ENCODE measurements at places on chromosomes 11 and 22.

- DNase-seq: no peak
Measured at GRCh38 chr11:84501750-84502149, 1125.4 kb downstream of the DLG2 start.

GRCh38 chr11:97461934-97462333 is 1072.1 kb downstream of the JRKL start:
- DNase-seq: no peak

DNA sequence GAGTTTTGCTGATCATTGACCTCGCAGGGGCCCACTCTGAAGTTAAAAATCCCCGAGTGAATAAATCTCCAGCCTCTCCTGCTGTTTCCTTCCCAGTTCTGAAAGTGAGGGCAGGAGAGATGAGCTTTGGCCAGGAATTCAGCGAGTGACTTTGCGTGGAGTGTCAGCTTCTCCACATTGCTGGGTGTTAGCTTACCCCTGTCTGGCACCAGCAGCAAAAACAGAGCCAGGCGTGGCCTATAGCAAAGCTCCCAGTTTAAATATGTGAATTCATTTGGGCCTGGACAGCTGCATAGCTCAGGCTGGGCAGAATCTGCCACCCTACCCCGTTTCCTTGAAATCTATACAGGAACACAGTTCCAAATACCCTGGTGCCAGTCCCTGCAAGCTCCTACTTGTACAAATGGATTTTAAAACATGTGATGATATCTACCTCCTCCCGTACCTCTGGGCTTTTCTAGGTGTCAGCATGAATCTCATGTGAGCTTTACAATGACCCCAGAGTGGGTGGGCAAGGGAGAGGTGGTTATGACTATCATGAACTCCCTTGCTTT is 25.6 kb downstream of the TIMP3 start:
- no peak for DNase-seq

- DNase-seq: peak; percentile 24
Measured at GRCh38 chr11:64060861-64061444, 25.2 kb downstream of the FLRT1 start.

- DNase-seq: no peak
Measured at GRCh38 chr11:114318361-114318760, 22.2 kb downstream of the NNMT start.

DNA sequence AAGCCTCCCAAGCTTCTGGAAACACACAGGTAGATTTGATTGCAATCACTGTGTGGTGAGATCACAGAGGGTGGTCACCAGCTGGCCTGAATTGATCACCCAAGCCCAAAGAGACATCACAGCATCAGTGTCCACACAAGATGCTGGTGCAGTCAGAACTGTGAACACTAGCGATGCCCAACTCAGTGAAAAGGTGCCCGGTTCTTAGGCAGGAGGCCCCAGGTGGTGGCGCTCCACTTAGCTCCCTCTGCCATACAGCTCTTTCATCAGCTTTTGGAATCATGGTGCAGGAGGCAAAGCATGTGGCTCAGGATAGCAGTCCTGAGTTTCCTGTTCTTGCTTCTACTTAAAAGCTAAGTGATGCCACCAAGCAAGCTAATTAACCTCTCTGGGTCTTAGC is 11.1 kb downstream of the DGCR2 start:
- DNase-seq: no peak

DNA sequence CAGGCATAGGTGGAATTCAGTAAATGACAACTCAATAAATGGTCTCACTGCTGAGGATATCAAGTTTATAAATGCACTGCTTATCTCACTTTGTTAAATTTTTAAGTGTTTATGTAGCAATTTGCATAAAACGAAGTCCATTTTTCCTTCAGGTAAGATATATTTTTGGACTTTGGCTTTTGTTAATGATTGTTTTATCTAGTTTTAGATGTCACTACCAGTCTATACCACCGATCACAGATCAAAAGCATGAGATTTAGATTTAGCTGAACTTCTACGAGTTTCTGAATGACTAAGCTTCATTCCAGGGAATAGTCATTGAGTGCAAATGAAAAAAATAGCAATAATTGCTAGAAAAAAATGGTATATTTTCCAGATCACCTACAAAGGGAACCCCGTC is 12.8 kb upstream of the SLC5A12 start:
- DNase-seq: no peak

DNA sequence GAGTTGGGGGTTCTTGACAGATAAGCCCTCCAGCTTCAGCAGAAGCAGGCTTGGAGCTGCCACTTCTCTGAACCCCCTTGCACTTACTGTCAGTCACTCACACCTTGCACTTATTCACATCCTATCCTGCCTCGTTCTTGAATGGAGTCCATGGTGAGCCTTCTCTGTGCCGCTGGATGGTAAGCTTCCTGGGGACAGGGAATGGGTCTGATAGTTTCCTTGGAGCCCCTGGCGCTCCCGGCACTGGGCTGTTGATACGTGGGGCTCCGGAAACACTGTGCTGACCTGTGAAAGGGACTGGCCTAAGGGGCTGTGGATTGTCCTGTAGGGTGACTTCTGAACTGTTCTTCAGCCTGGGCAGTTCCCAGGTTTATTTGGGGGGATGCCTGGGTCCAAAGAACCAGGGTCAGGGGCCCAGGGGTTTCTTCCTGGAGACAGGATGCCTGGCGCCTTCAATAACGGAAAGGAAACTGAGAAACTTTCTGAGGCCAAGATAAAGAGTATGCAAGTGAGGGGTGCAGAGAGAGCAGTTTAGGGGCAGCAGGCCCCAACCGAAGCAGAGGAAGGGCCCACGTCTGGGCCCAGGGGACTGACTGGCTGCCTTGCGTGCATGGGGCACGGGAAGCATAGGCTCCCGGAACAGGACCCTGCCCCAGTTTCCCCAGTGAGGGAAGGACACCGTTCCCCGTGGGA is 709 bp upstream of the ST3GAL4 start:
- no peak for DNase-seq

- DNase-seq: no peak
Measured at GRCh38 chr22:26615830-26616435, 1.9 kb downstream of the CRYBB1 start.

DNA sequence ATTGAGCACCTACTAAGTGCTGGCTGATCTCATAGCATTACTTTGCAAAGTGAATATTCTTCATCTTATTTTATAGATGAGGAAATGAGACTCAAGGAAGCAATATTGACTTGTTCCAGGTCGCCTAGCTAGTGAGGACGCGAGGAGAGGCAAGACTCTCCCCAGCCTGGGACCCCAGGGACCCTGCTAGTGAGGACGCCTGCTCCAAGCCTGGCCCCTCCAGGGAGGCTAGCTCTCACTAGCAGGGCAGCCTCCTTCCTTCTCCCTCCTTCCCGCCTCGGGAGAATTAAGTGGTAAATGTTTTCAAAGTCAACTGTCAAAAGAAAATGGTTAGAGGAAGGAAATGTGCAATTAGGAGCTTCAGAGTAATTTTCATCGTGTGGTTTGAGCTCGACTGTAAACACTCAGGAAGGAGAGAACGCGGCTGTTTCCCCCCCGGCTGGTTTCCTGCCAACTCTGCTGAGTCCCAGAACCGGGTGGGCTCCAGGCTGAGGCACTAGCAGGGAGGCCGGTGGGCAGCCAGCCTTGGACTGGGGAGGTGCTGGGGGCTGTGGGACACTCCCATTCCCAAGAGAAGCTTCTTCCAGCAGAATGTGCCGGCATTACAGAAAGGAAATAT is 17.9 kb downstream of the MYEOV start:
- DNase-seq: no peak

- DNase-seq: no peak
Measured at GRCh38 chr22:22430111-22430820, 78.3 kb downstream of the ZNF280B start.

GRCh38 chr11:93082900-93083299 is 113.4 kb downstream of the MTNR1B start:
- no peak for DNase-seq

DNA sequence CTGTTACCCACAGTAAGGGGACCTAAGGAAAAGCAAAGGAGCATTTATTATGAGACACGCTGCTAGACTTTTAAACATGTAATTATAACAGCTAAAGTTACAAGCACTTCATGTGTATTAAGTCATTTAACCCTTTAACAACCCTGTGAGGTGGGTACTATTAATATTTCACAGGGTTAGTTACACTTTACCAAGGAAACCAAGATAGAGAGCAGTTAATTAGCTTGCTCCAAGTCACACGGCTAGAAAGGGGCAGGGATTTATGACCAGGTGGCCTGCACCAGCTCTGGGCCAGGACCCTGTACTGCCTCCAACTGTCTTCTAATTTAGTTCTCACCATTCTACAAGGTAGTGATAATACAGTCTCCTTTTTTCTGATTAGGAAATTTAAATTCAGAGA is 74.9 kb downstream of the RPL27A start:
- DNase-seq: no peak

DNA sequence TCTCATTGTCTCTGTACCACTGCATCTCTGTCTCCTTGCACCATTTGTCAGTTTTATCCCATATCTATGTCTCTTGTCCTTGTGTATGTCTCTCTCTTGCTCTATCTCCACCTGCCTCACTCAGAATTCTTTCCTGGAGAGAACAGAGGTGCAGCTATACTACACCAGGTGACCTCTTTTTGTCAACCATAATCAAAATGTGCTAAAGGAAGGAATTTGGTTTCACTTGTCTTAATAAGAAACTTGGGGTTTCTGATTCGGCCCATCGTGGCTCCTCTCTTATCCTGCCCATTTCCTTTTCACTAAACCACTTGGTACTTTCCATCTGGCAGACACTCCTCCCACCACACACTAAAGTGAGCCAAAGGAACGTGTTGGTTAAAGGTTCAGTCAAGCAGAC is 2.0 kb upstream of the C11orf42 start:
- DNase-seq: no peak

GRCh38 chr22:29886596-29886995 is 3.6 kb downstream of the MTMR3 start:
- DNase-seq: no peak

DNA sequence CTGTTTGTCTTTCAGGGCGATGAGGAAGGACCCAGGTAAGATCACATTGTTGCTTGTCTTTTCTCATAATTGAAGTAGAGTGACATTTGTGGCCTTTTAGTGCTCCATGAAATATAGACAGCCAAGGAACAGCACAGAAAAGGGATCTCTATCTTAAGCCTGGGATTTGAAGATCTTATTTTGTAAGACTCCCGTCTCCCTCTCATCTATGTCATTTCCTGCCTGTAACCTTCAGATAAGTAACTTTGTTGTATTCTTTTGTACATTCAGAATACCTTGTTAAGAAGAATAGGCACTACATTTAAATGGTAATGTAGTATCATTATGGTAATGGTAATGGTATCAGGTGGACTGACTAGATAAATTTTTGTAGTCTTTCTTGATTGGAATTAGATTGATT is 72.8 kb downstream of the TRIM44 start:
- no peak for DNase-seq
